NCI-H1092 (cell line): ENCODE measurements at places on chromosomes 1 and 21.

DNA sequence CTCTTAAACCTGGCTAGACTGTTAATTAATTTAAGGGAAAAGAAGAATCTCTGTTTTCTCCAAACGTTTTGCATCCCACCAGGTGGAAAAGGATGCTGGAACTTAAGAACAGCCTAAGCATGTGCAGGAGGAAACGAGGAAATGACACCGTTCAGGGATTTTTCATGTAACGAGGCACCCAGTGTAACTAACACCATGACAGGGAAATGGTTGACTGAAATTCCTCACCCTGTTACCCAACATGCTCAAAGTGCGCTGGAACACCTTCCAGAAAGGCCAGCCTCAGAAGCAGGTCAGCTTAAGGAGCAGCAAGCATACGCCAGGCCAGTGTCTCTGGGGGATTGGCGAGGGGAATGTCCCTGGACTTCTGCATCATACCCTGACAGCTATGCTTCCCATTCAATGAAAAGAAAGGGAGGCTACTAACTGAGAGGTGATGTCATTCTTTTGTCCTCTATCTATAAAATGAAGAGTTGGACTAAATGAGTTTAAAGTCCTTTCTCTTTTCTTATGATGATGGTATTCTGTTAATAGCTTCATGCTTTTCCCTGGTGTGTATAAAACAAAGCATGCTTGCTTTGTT lies 21.6 kb downstream of the TNN start:
- no peak for DNase-seq

- no peak for DNase-seq
Observed at GRCh38 chr1:40838045-40838979, 23.9 kb downstream of the CITED4 start.

DNA sequence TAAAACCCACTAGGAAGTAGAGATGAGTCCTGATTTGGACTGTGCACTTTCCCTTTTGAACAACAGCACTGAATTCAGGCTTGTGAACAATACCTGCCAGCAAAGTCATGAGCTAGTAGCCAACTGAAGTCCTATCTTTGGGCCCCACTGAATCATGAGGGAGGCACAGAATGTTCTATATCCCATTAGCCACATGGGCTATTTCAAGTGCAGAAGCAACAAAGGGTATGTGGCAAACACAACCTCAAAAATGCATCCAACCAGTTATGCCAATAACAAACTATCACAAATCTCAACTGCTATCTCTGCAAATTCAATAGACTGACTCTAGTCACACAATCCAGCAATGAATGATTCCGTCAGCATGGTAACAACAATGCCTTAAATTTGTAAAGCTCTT lies 276.0 kb downstream of the MRPL39 start:
- no peak for DNase-seq

DNA sequence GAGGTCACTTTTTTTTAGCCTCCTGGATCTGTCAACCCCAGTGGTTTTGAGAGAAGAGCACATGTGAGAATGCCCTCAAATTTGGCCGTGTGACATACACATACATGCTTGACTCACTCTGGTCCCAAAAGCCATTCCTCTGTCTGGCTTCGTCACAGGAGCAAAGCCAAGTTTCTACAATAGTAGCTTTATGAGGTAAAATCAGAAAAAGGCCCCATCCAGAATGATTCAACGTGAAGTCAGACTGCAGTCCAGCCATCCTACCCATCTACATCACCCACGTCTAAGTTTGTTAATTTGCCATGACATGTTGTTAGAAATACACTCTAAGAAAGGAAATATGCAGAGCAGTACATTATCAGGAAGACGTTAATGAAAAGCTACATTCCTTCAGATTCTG lies 245.2 kb downstream of the SDCCAG8 start:
- no peak for DNase-seq

DNA sequence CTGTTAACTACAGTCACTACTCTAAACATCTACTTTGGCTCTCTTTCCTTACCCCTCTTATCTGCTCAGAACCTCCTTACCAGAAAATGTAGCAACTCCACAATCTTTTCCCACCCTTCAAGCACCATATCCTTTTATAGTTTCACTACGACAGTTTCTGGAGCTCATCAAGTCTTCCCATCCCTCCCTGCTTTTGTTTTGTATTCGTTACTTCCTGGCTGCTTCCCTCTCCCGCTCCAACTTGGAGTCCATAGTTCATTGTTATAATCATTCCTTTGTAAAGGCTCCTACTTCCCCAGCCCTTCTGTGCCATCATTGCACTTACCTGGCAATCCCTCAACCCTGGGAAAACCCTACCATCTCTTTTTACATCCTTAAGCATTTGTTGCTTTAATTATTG lies 18.0 kb downstream of the MPZL1 start:
- DNase-seq = no peak

- DNase-seq = no peak
Observed at GRCh38 chr1:203652724-203653461, 26.3 kb downstream of the ATP2B4 start.
